ENCODE measurements at places on chromosomes 6 and 20.

DNA sequence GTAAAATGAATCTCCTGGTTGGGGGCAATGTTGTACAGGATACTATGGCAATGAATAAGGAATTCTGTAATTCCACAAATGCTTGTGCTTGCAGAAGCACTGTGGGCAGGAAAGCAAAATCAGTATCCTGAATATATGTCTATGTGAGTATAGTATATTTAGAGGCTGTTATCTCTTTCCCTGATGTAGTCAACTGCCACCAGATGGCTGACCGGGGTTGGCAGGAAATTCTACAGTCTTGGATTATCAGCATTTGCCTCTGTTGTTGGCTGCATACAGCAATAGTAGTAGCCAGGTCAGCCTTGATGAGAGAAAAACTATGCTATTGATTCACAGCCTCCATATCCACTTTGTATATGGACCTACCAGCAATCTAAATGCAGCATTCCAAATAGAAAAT, 425.1 kb upstream of the JAG1 start:
- no peak for DNase-seq

- peak; percentile 77 for DNase-seq
Observed at GRCh38 chr6:129766959-129767728, 57.2 kb upstream of the ARHGAP18 start.

DNA sequence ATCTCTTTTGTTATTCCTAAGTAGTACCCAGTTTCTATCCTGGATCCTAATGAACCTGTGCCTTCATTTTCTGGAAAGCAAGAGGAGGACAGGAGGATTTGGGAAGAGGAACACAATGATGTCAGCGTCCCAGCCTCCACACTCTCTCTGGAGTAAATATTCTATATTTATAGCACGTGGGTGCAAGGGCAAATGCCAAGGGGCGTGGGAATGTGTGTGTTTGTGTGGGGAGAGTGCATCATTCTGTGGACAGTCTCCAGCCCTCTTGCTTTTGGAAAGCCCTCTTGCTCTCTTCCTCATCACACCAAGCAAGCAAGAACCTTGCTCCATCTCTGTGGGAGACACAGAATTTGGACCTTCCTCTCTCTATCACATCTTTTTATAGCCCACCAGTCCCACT, 103.2 kb upstream of the EMILIN3 start:
- DNase-seq = no peak

DNA sequence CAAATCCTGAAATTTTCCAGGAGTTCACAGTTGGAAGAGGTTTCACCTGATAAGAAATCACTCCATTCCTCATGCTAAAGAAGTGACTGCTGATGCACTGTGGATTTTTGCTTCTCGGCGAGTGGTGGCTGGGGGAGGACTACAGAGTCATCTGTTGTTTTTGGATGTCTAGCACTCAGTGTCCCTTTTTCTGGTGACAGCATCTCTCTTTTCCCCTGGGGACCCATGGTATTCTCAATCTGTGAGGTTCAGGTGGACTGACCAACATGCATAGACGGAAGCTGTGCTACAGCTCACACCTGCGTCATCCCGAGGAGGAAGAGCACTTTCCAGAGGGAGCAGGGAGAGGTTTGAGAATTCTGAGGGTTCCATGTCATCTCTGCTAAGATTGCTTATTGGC, 42.7 kb upstream of the ZNF831 start:
- DNase-seq = no peak

GRCh38 chr6:144294016-144294415, 8.9 kb downstream of the UTRN start:
- DNase-seq = peak; percentile 90

GRCh38 chr6:56025795-56026194, 150.4 kb upstream of the BMP5 start:
- DNase-seq = peak; percentile 1

- DNase-seq = no peak
Observed at GRCh38 chr6:168419569-168419968, 21.4 kb upstream of the SMOC2 start.
